ENCODE measurements at places on chromosomes 1 and 21. TPM values are rescaled to one million over a fixed set of nuclear protein-coding genes. Genes with fewer than 3 reads are reported as not detected.

DNA sequence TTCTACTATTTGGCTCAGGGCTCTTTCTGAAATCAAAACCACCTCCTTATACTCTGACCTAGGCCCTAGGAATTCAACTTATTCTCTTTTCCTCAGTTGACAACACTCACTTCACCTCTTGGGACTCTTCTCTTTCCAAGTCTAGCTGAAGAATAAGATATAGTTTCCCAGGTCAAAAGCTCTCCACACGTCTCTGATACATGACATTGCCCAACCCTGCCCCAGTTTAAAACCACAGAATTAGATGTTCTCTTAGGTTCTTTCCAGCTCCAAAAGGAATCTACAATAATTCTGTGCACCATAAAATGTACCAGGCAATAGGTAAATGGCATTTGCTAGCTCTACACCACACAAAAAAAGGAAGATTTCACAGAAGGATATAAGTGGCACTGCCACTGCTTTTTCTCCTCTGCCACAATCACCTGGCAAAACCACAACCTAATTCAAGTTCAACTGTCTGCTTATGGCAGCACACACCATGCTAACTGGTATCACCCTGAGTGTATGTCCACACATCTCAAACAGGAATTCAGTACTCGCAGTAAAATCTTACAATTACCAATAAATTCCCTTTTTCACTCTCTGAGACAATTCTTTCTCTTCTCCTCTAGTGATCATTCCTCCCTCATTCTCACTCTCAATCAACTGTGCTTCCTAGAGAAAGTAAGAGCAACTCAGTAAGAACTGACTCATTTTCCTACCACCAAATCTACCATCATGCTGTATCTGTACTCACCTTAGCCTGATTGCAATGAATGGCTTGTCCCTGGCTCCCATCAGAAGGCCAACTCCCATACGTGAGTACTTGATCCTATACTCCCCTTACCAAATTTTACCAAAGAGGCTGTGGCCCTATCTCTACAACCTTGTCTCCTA is 27.3 kb downstream of the ZBTB8OS start:
- DNase-seq, result no peak

GRCh38 chr1:116433275-116434257 is 60.5 kb downstream of the ATP1A1 start:
- DNase-seq, result peak; percentile 78

DNA sequence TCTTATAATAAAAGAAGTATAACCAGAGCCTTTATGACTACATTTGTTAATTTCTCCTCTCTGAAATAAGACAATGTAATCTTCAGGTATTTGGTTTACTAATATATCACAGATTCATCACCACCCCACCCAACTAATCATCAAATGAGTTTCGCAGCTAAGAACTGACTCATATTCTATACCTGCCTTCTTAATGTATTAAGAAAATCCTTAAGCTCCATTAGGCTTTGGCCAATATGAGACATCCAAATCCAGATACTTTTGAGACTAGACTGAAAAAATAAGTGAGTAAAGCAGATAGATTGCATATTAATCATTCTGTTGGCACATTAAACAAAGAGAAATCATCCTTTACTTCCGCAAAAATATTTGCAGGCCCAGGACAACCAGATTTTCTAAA is 18.7 kb upstream of the FMO2 start:
- DNase-seq, result no peak

- DNase-seq, result no peak
These were observed 8.5 kb downstream of the SSR2 start for GRCh38 chr1:156012051-156012817.

DNA sequence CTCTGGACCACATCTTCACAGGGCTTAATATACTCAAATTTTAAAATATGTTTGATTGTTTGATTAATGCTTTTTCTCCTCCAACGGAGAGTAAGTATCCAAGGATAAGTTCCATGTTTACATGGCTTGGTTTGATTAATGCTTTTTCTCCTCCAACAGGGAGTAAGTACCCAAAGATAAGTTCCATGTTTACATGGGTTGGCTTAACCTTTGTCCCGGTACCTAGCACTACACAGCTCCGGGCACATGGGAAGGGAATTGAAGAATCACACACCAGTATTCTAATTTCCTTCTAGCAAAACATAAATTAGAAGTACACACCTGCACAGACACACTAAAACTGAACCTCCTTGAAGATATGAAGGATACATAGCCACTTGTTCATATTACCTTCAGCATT is 77.5 kb downstream of the ARID4B start:
- no peak for DNase-seq

- DNase-seq, result peak; percentile 26
These were observed 75.9 kb downstream of the KIF1B start for GRCh38 chr1:10286244-10286643.

- no peak for DNase-seq
These were observed 68.5 kb upstream of the TRAPPC10 start for GRCh38 chr21:43943512-43944077.

- DNase-seq, result no peak
These were observed 196.4 kb downstream of the MIS18A start for GRCh38 chr21:32082466-32082865.

- DNase-seq, result no peak
These were observed 42.0 kb downstream of the ADSS2 start for GRCh38 chr1:244409701-244410100.

GRCh38 chr1:236904892-236905741 is 99.1 kb downstream of the MT1HL1 start:
- peak; percentile 94 for DNase-seq

DNA sequence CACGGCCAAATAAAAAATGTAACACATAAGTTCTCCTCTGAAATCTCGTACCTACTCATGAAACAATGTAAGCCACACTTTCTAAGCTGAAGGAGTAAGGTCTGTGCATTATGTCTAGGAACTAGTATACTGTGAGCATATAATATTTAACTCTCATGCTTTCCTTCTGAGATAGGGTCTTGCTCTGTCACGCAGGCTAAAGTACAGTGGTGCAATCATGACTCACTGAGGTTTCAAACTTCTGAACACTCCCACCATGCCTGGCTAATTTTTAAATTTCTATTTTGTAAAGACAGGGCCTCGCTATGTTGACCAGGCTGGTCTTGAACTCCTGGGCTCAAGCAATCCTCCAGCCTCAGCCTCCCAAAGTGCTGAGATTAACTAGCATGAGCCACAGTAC is 71.3 kb downstream of the AHCTF1 start:
- DNase-seq, result peak; percentile 29

GRCh38 chr1:172544481-172545104 is 11.6 kb downstream of the SUCO start:
- DNase-seq, result no peak

GRCh38 chr21:18529254-18529653 is 125.7 kb upstream of the TMPRSS15 start:
- peak; percentile 94 for DNase-seq

DNA sequence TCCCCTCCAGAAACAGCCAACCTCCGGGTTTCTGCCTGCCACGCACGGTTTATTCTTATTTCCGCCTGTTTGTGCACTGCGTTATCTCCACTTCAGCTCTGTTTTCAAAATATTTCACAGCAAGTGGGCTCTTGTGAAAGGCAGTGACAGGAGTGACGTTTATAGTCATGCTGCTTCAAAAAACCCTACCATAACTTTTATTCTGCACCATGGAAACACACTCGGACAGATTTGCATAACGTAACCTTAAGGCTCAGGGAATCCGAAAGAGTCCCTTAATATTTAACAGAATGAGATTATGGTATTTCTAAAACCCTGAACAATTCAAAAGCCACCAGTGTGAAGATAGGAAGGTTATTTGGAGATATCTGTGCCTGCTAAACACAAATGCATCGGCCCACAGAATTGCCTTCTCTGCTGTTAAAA is 782 bp upstream of the SDE2 start:
- DNase-seq, result peak; percentile 53

DNA sequence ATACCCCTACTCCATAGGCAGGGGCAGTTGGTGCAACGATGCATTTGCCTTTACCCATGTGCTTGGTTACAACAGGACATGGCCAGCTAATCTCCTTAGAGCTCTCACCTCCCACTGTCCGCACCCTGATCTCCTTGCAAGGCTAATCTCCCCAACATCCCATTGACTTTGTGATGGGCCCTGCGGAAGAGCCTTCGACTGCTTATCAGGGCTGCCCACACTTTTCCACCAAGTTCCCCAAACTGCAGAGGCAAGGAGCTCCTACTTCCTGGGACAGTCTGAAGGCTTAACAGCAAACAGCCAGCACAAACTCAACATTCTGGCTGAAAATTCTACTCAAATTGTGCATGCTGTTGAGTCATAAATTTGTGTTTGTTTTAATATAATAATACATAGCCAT is 36.0 kb downstream of the C1orf94 start:
- DNase-seq, result no peak

DNA sequence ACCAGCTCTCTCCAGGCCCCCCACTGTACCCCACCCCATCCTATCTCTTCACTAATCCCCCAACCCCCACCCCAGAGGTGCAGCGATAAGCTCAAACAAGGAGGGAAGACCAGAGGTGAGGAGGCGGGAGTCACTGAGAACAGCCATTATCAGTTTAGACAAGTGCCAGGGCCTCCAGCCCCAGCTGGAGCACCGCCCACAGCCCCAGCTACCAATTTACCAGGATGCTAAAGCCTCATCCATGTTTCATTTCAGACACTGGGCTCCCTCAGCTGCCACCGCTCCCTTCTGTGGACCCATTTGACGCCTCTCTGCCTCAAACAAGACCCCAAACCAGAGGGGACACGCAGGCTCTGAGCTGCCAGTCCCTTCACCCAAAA is 80.6 kb downstream of the DISP3 start:
- no peak for DNase-seq

DNA sequence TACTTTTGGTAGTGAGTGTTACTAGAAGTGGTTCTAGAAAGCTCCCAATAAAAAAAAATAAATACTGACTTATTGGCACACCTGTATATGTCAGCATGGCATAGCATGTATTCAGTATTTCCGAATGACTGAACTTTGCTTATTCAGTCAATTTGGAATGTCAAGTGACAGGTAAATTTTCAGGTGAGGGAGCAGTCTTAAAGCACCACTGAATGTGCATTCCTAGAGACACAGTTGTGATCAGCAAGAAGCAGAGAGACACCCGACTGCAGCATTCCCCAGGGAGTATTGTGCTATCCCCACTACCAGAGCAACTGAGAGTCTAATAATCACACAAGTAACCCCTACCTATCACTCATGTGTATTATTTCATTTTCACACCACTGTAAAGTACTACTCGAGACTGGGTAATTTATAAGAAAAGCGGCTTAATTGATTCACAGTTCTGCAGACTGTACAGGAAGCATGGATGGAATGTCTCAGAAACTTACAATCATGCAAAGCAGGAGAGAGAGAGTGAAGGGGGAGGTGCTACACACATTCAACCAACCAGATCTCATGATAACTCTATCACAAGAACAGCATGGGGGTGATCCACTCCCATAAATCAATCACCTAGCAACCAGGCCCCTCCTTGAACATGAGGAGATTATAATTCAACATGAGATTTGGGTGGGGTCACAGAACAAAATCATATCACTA is 201.5 kb downstream of the TBX15 start:
- no peak for DNase-seq

GRCh38 chr1:156194300-156194652 is 372 bp downstream of the SLC25A44 start:
- DNase-seq, result no peak

DNA sequence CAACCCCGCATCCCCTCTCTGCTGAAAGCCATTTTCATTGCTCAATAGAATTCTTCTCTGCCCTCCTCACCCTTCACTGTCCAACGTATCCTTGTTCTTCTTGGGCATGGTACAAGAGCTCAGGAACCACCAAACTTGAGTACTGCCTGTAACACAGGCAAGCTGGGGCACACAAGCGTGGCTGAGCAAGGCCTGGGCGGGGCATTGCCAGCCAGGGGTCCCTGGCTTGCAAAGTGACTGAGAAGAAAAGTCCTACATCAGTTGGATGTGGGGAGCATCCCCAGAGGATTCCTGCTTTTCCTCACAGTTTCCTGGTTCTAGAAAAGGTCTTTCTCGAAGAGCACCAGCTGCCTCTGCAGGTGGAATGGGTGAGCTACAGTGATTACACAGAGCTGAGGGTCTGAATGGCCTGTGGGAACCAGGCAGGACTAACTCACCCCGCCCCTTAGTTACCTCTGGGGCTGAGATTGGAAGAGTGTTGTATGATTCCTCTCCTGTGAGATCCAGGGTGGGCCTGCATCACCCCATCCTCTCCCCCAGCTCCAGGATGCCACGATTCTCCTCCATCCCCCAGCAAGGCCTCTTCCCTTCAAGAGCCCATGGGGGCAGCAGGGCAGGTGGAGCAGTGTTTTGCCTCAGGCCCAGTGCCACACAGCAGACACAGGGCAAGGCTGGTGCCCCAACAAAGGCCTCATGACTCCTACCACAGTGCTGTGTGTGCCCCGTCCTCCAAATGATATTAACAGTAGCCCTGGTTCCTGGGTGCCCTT is 121.9 kb downstream of the MATN1 start:
- no peak for DNase-seq

- DNase-seq, result no peak
These were observed 92.5 kb upstream of the IRF2BP2 start for GRCh38 chr1:234702342-234703000.

The RNF187 gene
- total RNA-seq, result 123 TPM

The LAMTOR2 gene
- 84.7 TPM for total RNA-seq

The TMEM240 gene
- 4.9 TPM for total RNA-seq

The MXRA8 gene
- 397 TPM for total RNA-seq

The MATN1 gene
- not detected for total RNA-seq

The ZCCHC17 gene
- 30.0 TPM for total RNA-seq

The CACHD1 gene
- total RNA-seq, result 5.4 TPM

The SDCCAG8 gene
- total RNA-seq, result 53.2 TPM

The BTBD19 gene
- total RNA-seq, result 5.0 TPM

The LMOD1 gene
- total RNA-seq, result 36.3 TPM

The PM20D1 gene
- not detected for total RNA-seq

The SKI gene
- total RNA-seq, result 21.8 TPM

The MSH4 gene
- 0.66 TPM for total RNA-seq

Data from fibroblast of lung (primary cell).